ENCODE measurements at places on chromosomes 12 and 14. TPM values are rescaled to one million over a fixed set of nuclear protein-coding genes. Genes with fewer than 3 reads are reported as not detected.

The NCKAP5L gene
- 25.1 TPM for total RNA-seq

The AEBP2 gene
- 15.0 TPM for total RNA-seq

The MYBPC1 gene
- not detected for total RNA-seq

The RAPGEF3 gene
- 1.2 TPM for total RNA-seq
